ENCODE measurements at places on chromosomes 4 and X.

GRCh38 chr4:143294710-143295275 is 41.9 kb upstream of the GAB1 start:
- DNase-seq: no peak

DNA sequence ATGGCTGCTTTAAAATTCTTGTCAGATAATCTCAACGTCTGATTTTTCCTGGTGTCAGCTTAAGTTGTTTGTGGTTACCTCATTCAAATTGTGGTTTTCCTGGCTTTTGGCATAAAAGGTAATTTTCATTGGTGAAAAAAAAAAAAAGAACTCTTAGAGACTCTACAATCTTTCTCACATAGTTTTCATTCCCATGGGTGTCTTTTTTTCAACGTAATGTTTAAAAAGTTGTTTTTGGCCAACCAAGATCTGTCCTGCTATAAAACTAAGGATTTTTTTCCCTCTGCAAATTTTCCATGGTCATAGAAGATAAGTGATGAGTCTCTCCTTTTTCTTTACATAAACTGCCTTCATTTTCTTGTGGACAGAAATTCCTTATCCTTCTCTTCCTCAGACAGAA is 28.9 kb upstream of the RPS6KA6 start:
- no peak for DNase-seq

GRCh38 chrX:154396973-154397887 is 947 bp upstream of the RPL10 start:
- DNase-seq: peak; percentile 92

DNA sequence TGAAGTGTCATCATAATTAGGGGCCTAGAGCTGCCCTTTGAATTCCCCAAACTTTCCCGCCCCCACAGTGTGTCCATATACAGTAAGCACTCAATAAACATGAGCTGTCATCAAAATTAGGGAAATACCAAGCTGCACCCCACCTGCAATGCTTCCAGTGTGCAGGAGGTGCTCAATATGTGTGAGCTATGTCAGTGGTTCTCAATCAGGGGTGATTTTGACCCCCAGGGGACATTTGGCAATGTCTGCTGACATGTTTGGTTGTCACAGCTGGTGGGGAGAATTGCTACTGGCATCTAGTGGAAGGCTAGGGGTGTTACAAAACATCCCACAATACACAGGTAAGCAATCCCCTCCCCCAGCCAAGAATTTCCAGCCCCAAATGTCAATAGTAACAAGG is 748 bp downstream of the CFP start:
- no peak for DNase-seq

- no peak for DNase-seq
Measured at GRCh38 chrX:154968353-154968752, 54.2 kb downstream of the F8 start.

GRCh38 chr4:1683261-1683735 is 815 bp downstream of the FAM53A start:
- DNase-seq: no peak

GRCh38 chr4:158051401-158052235 is 121.2 kb downstream of the GASK1B start:
- no peak for DNase-seq

GRCh38 chr4:41643331-41643730 is 105.2 kb downstream of the PHOX2B start:
- no peak for DNase-seq

DNA sequence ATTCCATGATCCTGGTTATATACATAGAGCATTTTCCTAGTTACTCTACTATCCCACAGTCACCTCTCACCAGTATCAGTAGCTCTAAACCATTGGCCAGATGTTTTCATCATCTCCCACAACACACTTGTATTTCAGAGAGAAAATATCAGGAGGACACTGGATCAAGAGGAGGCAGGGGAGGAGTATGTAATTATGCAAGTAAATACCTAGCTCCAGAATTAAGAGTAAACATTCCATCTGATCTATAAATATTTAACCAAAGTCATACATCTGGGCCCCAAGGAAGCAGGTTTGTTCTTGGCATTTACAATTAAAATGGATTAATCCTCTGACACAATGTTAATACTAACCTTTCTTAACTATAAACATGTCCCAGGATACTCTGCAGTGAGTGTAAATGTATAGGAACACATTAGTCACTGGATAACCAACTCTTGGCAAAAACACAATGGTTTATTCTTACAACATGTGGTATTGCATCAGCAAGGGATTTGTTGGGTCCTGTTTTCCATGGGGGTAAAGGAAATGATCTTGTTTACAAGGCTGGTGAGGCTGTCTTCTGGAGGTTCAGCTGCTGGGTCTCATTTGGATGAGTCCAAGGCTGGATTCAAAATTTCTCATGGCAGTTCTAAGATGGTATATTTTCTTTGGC is 170.1 kb downstream of the ATG4A start:
- DNase-seq: no peak

DNA sequence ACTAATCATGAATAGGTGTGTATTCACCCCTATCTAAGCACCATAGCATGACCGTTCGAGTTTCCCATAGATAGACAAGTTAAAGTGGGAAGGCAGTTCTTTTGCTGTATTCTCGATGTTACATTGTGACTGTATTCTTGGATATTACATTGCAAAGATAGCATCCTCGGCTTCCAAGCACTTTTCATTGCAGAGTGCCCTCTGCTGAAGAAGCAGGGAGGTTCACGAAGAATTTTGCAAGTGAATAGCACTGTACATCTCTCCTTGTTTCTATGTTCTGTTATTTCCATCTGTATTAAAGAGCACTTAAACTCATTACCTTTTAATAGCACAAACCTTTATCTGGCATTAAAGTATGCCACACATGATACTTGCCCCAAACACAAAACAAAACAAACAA is 426.7 kb upstream of the ARX start:
- DNase-seq: no peak

DNA sequence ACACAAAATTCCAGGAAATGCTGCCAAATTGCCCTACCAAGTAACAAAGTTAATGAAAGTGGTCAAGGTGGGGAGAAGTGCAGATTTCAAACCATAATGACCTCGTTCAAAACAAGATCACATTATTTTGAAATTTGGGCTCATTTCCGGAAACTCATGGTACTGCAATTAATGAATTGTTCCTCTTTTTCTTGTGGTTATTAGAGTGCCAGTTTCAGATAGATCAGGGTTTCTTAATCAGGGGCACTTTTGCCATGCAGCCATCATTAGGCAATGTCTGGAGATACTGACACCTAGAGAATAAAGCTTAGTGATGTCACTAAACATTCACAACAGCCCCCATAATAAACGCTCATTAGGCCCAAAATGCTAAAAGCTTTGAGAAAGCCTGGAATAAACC is 381.5 kb upstream of the GALNT7 start:
- no peak for DNase-seq

DNA sequence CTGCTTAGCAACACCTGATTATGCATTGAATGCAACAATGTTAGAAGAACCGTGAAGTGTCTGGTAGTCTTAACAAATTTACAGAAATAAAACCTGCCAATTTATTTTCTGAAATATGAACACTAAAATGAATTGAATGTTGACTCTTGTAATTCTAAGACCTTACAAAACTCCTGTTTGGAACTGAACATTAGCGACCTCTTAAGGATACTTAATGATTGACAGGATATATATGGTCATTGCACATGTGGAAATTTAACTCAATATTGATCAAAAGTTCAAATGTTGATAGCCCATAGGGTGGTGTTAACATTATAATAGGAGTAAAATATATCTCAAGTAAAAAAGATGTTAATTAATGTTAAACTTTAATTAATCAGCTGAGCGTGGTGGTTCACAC is 79.1 kb downstream of the TECRL start:
- DNase-seq: no peak

Data from spleen (tissue), 13 donors.